AG10803 (cell line): ENCODE measurements at places on chromosomes 1 and 21.

DNA sequence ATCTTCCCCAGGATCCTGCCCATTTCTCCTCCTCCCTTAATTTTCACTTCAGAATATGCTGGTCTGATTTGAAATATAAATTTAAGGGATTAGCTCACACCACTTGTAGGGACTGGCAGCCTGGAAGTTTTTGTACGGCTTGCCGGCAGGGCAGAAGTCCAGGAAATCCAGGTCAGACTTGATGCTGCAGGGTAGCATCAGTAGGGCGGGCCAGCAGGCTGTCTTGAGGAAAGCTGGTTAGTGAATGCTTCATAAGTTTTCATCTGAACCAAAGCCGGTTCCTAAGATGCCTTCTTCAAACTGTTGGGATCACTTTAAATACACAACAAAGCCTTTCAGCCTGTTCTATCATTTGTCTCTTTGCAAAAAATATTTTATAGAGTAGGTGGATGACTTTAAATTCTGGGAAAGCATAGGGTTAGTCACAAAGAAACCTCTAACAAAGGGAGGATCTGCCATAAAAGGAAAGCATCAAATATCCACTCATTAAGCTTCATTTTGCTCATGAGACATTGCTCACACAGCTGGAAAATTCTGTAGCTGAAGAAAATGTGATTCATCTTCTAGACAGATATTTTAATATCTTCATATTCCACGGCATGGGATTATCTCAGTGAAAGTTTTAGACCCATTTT, 90.7 kb upstream of the GFI1 start:
- peak; percentile 54 for DNase-seq

DNA sequence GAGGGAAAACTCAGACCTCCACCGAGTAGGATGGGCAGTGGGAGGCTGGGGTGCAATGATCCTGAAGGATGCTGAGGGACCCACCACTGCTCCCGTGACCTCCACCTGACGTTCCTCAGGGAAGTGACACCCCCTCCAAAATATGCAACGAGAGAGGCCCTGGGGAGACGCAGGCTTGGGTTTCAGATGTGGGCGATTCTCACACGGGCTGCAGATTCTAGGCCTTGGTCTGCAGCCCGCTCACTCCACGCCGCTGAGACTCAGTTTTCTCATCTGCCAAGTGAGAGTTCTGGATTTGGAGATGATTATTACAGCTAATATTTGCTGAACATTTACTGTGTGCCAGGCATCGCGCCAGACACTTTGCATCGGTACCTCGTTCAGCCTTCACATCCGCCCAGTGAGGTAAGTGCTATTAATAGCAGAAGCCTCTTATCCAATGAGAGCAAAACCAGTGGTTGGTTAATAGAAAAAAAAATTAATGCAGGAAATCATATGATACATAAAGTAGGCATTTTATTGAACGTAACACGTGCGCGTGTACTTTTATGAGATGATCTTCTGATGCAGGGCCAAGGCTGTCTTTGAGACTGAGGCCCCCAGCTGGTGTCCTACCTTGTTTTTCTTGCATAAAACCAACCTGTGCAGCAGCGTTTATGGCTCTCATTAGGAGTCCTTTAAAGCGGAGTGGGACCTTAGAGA, 102.0 kb upstream of the RUNX3 start:
- no peak for DNase-seq

- peak; percentile 17 for DNase-seq
Observed at GRCh38 chr1:101101360-101101759, 75.8 kb upstream of the DPH5 start.

- DNase-seq, result no peak
Observed at GRCh38 chr1:219731771-219732170, 118.9 kb upstream of the ZC3H11B start.

- peak; percentile 73 for DNase-seq
Observed at GRCh38 chr1:93779540-93780165, 98.0 kb upstream of the BCAR3 start.

DNA sequence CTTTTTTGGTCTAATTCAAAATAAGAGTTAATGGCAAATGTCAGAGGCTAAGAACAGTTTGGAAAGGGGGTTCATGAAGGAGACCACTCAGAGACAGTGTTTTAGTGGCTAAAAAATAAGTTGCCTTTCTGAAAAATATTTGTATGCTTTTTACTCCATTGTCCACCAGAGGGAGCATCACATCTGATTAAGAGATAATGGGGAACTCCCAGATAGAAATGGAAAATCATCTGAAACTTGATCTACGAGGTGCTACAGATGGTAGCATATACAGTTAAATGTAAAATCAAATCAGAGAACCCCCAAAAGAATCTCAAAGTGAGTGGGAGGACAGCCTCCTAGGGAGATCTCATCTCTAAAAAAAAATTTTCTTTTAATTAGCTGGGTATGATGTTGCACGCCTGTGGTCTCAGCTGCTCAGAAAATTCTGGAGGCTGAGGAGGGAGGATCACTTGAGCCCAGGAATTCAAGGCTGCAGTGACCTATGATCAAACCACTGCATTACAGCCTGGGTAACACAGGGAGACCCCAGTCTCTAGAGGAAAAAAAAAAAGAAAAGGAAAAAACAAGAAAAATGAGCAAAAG, 9.7 kb downstream of the SMYD3 start:
- DNase-seq, result peak; percentile 73

GRCh38 chr1:206059355-206059915, 6.5 kb downstream of the RHEX start:
- DNase-seq, result no peak

DNA sequence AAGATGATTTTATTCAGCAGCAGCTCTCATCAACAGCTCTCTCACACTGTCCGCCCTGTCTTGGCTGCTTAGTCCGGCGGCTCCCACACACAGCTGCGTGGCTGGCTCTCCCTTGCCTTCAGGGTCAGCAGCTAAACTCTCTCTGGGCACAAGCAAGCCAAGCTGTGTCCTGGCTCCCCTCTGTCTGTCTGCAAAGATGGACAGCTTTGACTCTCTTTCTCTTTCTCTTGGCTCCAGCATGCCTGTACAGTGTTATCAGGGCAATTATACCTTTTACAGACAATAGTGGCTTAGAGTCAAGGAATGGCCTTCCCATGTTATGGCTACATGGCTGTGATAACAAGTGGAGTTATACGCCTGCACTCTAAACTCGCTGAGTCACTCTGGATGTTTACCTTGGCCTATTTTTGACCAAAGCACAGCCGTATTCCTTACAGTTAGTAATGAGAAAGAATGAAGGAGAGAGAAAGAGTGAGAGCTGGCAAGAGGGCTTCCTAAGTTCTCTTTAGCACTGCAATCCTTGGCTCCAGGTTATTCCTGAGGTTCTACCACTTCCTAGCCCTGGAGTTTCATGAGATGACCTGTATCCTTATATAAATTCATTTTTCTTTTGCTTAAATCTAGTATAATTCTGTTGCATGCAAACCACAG, 59.9 kb upstream of the ZSWIM5 start:
- peak; percentile 22 for DNase-seq

GRCh38 chr1:219927298-219927955, 930 bp downstream of the SLC30A10 start:
- no peak for DNase-seq

GRCh38 chr1:53658489-53659230, 80.3 kb downstream of the GLIS1 start:
- DNase-seq, result no peak

- no peak for DNase-seq
Observed at GRCh38 chr1:219523411-219523810, 89.5 kb downstream of the ZC3H11B start.

- no peak for DNase-seq
Observed at GRCh38 chr1:51629918-51630317, 13.0 kb downstream of the OSBPL9 start.

DNA sequence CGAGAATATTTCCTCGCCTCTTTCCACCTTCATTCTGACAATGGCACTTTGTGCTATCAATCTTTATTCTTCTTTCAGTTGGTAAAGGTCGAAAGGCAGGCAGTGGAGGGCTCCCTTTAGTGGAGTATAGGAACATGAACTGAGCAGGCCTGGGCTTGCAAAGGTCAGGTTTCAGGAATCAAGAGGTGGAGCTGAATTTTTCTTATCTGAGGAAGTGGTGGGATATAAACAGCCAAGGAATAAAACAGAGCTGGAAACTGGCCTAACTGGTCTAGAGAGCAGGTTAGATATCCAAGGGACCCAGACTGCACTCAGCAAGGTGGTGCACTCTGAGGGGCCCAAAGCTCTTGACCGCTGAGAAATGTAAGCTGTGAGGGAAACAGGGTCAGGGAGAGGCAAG, 99.1 kb downstream of the PLA2G4A start:
- DNase-seq, result no peak

- no peak for DNase-seq
Observed at GRCh38 chr1:33234588-33234990, 21.7 kb upstream of the ZNF362 start.

DNA sequence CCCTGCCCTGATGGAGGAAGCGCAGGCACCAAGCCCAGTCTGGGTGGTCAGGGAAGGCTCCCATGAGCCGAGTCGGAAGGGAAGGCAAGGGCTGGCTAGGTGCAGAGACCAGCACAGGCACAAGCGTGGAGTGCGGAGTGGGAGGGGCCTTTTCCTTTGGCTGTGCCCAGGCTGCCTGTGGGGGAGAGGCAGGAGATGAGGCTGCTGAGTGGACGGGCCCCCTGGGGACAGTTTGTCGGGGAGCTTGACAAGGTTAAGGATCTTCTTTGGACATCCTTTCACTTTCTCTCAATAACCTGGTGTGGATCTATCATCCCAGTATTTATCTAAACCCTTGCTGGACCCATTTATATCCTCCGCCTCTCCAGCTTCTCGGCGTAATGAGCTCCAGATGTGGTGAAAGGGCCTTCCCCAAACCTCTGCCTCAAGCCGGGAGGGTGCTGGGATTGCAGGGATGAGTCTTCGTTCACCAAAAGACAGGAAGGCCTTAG, 42.9 kb downstream of the EPHB2 start:
- DNase-seq, result peak; percentile 91

GRCh38 chr1:160789051-160789701, 6.8 kb upstream of the LY9 start:
- DNase-seq, result no peak

DNA sequence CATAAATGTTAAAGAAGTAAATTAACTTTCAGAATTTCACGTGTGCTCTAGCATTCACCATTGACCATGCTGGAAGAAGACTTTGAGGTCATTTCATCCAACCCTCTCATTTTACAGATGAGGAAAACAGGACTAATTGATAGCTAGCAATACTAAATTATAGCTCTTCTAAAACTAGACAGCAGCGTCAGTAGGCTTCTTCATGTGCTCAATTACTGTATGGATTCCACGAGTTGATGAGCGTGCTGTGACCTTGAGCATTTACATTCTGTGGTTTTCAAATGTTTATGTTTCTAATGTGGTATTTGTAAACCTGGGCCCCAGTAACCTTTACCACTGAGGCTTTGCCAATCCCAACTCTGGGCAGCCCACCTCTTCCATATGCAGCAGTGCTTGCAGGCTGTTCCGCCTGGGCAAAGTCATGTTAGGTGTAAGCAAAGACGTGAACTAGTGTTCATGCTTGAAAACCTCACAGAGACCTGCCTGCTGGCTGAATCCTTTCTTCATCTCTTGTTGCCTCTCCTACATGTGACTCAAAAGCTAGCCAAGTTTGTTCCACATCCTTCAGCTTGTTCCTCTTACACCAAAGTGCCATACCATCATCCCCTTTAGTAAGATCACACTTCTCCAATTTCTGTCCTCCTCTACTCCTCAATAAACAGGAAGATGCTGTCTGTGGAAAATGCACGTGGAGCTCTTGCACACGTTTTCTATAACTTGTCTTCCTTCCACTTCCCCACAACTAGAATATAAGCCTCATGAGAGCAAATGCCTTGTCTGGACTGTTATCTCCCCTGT, 17.2 kb downstream of the KCNJ15 start:
- DNase-seq, result no peak

DNA sequence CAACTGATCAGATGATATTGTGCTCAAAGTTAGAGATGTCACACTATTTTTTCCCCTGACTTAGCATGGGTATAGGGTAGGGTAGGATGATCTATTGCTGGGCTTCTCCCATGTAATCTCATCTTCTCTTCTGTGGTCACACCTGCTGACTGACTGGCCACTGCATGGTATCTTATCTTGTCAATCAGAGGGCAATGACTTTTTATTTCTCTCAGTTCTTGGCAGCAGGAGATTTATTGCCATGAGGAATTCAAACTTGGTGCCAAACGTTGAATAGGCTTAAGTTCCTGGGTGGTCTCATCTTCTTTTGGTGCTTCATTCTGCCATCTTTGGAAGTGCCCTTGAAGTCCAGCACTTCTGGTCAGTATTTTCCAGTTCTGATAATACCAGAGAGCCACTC, 226.4 kb upstream of the POGK start:
- DNase-seq, result no peak

DNA sequence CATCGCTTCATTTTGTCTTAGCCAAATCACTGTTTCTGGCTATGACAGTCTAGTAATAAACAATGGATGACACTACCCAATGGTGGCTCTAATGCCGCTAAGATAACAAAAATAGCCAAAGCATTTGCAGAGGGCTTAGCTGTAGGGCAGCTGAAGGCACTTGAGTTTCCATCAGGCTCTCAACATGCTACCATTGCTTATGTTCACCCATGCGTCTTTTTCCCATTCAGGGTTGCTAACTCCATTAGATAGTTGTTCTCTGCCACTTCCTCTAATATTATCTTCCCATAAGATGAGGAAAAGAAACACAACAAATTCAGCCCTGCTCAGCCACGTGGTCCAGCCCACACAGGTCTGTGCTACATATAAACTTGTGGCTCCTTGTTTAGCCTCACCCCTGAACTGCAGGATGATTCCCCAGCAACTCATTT, 159.6 kb downstream of the TOMM20 start:
- DNase-seq, result no peak

- peak; percentile 27 for DNase-seq
Observed at GRCh38 chr1:184101141-184101540, 49.6 kb downstream of the TSEN15 start.

DNA sequence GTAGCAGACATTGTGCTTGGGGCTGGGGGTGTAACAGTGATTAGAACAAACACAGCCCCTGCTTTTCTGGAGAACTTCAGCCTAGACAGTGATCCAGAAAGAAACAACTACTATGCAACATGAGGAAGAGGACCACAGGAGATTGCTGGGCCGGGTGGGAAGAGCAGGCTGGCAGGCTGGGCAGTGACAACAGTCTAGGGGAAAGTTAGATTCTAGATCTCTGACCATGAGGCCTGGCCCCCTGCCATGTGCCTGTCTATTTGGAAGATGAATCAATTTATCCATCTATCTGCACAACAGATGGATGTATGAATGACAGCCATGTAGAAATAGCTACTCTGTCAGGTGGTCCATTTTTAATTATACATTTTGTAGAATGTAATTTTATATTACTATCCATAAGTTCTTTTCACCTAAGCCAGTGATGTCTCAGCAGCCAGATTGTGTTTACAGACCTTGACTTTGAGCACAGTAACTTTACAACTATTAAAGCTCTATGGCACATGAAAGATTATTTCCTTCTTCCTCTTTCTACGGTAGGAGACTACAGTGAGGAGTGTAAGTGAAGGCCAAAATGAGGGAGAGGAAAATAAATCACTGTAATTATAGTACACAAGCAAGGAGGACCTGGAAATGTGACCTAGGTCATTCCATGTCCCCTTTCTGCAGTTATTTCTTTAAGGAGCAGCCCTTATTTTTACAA, 15.5 kb downstream of the CLIC6 start:
- no peak for DNase-seq

- no peak for DNase-seq
Observed at GRCh38 chr1:44208226-44208625, 5.0 kb upstream of the DMAP1 start.
